Adrenal gland (tissue), 19 donors: ENCODE measurements at places on chromosomes 2 and 18. TPM values are rescaled to one million over a fixed set of nuclear protein-coding genes. Genes with fewer than 3 reads are reported as not detected.
A peak's percentile ranks its signal among the peaks of the same experiment; 100 is the strongest.

- no peak overlapping the region for H3K4me3 ChIP-seq
- H3K36me3 ChIP-seq = no peaks in the 10 kb centered on the region
- H3K27ac ChIP-seq = no peak overlapping the region
- no peaks in the 10 kb centered on the region for H3K27me3 ChIP-seq
Observed at GRCh38 chr2:45855374-45855773, 203.9 kb downstream of the PRKCE start.

GRCh38 chr2:205858275-205858674 is 176.0 kb downstream of the NRP2 start:
- H3K27ac ChIP-seq = no peak overlapping the region
- DNase-seq = no peak
- H3K4me3 ChIP-seq = no peak overlapping the region
- H3K4me1 ChIP-seq = no peaks in the 10 kb centered on the region

GRCh38 chr2:200624658-200625057 is 38.8 kb downstream of the AOX1 start:
- H3K4me1 ChIP-seq = peaks cover 4% of the 10 kb centered on the region
- H3K27ac ChIP-seq = no peak overlapping the region
- no peak overlapping the region for H3K4me3 ChIP-seq
- no peaks in the 10 kb centered on the region for H3K36me3 ChIP-seq

DNA sequence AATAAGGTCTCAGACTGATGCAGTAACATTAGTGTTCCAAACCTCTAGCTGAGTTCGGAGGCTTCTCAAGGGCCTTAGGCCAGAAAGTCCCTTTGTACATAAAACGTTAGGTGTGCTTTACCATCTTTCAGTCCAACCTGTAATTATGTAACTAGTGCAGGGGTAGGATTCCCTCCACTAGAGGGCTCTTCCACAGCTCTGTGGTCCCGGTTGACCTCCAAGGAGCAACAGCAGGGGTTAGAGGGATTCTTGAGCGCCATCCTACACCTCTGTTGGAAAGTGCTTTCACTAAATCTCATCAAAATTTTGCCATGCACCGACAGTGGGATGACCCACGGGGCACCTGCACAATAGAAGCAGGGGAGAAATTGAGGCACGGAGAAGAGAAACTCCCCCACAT is 155.8 kb upstream of the LRP1B start:
- no peaks in the 10 kb centered on the region for H3K4me1 ChIP-seq
- H3K27me3 ChIP-seq = no peaks in the 10 kb centered on the region
- H3K36me3 ChIP-seq = no peaks in the 10 kb centered on the region
- H3K4me3 ChIP-seq = no peak overlapping the region

GRCh38 chr2:221478485-221478863 is 93.6 kb downstream of the EPHA4 start:
- H3K27me3 ChIP-seq = no peaks in the 10 kb centered on the region
- no peak overlapping the region for H3K27ac ChIP-seq
- no peak for DNase-seq
- H3K36me3 ChIP-seq = no peaks in the 10 kb centered on the region
- H3K4me3 ChIP-seq = no peak overlapping the region
- no peaks in the 10 kb centered on the region for H3K4me1 ChIP-seq

GRCh38 chr2:146982393-146982846 is 862.4 kb upstream of the ACVR2A start:
- H3K4me3 ChIP-seq = no peak overlapping the region
- H3K36me3 ChIP-seq = no peaks in the 10 kb centered on the region

DNA sequence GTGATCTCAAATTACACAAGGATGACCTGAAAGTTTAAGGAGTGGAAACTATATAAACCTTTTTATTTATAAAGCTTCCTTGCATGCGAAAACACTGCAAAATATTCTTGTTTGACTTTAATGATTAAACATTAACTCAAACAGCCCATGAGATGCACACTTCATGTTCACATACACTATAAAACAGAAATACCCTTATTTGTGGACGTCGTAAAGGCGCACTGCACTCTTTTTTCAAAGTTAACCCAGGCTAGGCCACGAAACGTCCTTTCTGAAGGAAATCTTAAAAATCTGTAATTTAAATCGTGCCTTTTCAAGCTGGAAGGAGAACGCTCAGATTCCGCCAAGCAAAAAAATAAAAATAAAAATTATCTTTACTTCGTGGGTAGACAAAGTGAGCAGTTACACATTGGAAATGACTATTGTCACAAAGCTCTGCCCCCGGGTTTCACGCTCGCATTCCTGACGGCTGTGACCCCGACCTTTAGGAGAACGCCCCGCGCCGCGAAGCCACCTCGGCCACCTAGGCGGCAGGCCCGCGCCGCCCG is 728 bp downstream of the FAM168B start:
- H3K27me3 ChIP-seq = no peaks in the 10 kb centered on the region
- H3K4me1 ChIP-seq = peaks cover 26% of the 10 kb centered on the region
- H3K27ac ChIP-seq = peak overlapping the region; percentile 87
- peak overlapping the region; percentile 100 for H3K4me3 ChIP-seq
- peaks cover 16% of the 10 kb centered on the region for H3K36me3 ChIP-seq

Gene ASXL2
- total RNA-seq = 16.3 TPM

Gene FKBP1B
- total RNA-seq = 5.7 TPM

Gene PSTPIP2
- total RNA-seq = 11.5 TPM

Gene ABCG8
- total RNA-seq = 0.41 TPM

Gene MAP3K19
- not detected for total RNA-seq
